ENCODE measurements at places on chromosomes 11 and 22.
A peak's percentile ranks its signal among the peaks of the same experiment; 100 is the strongest.

DNA sequence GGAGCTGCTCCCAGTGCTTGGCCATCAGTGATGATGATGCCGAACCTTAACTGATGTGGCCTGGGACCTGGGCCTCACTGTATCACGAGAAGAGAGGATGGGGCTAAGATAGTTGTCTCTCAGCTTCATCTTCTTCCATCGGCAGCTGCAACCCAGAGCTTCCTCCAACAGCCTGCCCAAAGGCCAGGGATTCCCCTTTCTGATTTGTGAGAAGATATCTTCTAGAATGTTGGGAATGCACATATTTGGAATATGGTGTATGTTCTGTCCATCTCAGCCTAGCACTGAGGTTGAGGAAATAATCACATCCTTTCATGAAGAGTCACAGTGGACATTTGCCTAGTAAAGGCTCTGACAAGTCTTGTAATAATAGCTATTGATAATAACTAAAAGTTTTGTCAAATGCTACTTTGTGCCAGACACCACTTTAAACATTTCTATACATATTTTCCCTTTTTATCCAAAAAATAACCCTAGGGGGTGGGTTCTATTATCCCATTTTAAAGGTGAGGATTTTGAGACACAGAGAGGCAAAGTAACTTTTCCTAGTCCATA is 73.1 kb downstream of the COMMD9 start:
- DNase-seq = no peak

DNA sequence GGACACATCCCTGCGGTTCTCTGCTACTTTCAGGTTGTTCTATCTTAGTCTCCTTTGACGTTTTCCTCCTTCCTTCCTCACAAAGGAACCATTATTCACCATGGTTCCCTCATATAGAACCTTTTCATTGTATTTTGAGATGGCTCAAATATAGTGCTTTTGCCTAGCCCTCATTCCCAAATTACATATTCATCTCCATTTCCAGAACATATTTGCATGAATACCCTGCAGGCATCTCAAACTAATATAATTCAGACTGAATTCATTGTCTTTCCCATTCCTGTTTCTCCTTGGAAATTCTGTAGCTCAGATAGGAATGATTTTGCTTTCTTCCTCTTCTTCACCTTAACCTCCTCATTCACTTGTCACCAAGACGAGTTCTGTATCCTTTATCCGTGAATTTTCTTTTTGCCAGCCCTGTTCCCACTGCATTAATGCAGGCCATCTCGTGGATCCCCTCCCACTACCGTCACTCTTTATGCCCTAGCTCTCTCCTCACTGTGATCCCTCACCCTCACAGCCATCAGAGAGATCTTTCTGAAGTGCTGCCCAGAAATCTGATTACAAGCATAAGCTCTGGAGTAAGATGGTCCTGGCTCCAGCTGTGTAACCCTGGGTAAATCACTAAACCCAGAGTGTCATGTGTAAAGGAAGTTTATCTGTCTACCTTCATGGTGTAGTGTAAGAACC is 23.3 kb downstream of the PIWIL4 start:
- no peak for DNase-seq

GRCh38 chr11:130313383-130314183 is 1.1 kb downstream of the ZBTB44 start:
- peak; percentile 22 for DNase-seq

- no peak for DNase-seq
Observed at GRCh38 chr22:40684728-40685127, 5.4 kb downstream of the MCHR1 start.

DNA sequence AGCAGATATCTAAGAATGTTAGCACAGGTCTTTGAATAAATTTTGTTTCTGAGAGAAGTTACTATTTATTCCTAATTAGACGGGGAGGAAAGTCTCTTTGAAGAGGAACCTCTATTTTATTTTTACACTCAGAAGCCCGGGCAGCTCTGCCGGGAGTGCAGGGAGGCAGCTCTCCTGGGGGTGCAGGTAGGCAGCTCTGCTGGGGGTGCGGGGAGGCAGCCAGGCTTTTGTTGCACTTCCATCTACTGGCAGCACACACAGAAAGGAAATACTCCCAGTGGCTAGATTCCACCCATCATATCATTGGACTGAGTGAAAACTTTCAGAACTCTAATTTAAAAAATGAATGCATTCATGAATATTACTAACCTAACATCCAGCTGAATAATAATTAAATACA is 24.6 kb downstream of the OR10A6 start:
- no peak for DNase-seq

GRCh38 chr11:99814738-99815137 is 794.0 kb downstream of the CNTN5 start:
- DNase-seq = no peak

- DNase-seq = no peak
Observed at GRCh38 chr11:75523811-75524664, 1.7 kb downstream of the GDPD5 start.

GRCh38 chr11:84566671-84567070 is 1060.5 kb downstream of the DLG2 start:
- no peak for DNase-seq

DNA sequence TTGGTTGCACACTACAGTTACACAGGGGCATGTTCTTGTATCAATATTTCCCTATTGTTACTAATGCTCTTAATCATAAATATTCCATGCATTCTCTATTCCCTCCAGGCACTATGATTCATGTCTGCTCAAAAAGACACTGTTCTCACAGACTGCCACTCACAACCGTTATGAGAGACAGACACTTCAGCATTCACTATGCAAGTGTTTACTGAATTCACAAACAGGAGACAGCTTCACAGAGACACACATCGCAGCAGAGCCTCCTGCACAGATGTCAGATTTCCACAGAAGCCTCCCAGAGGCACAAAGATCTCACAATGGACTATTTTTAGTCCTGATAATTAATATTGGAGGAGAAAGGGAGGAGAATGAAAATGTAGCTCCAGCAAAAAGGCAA is 930.4 kb downstream of the OPCML start:
- no peak for DNase-seq

DNA sequence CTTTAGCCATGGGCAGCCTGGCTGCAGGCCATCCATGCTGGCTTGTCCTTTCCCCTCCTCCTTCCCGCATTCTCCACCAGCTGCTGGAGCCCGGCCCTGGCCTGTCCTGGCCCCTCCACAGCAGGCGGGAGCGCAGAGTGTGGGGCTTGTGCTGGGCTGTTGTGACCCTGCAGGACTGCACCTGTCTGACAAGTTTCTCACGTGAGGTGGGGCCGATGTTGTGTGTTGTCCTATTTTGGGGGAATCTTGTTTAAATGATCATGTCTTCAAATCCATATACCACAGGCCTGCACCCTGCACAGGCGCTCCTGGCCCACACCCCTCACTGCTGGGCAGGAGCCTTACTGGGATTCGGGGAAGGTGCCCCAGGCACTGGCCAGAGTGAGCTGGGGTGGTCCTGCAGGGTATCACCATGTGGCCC is 30.4 kb downstream of the TBC1D22A start:
- DNase-seq = no peak

DNA sequence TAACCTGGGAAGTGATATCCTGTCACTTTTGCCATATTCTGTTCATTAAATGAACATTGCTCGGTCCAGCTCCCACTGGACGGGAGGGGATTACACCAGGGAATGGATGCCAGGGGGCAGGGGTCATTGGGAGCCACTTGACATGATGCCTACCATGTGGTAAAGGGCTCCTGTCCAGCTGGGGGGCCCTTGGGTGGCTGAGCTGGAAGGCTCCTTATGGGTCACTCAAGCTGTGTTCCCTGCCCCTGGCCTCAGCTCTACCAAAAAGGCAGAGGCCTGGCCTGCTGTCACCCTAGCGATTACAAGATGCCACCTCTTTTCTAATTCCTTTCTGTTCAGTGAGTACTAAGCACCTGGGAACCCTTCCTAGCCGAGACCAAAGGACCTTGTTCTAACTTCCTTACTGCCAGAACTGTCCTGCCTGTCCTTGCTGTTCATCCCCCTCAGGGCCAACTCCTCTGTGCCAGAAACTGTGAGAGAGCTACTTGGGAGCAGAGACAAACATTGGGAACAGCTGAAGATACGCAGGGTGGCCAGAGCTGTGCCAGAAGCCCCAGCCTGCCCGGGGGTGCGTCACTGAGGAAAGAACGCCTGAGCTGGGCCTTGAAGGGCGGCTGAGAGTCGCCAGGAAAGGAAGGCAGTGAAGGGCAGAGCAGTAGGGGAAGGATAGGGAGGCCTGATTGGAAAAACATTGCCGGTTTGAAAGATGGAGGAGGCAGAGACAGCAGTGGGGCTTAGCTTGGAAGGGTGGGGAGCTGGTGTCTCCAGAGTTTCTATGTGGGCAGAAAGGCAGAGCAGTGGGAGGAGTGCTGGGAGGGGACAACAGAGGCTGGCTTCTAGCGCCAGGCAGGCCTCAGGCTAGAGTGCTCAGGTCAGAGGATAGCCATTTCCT is 12.7 kb upstream of the UVRAG start:
- DNase-seq = no peak

DNA sequence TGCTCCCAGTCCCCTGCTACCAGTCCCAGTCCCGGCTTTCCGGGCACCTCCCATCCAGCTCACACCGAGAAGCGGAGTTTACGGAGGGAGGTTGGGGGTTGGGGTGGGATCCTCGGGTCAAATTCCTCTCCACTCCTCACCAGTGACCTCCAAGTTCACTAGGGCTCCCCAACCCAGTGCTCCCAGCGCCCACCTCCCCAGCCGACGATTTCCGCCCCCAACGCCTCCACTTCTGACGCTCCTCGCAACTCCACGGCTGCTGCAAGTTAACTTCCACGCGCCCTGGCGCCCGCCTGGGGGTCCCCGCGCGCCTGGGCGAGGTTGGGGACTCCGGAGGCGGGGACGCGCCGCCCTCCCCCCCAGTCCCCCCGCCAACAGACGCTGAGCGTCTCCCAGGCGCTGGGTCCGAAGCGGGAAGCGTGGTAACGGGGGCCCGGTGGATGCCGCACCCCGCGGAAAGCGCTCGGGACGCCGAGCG is 526 bp downstream of the TPST2 start:
- peak; percentile 22 for DNase-seq

- DNase-seq = no peak
Observed at GRCh38 chr22:23218867-23219251, 38.5 kb downstream of the BCR start.

DNA sequence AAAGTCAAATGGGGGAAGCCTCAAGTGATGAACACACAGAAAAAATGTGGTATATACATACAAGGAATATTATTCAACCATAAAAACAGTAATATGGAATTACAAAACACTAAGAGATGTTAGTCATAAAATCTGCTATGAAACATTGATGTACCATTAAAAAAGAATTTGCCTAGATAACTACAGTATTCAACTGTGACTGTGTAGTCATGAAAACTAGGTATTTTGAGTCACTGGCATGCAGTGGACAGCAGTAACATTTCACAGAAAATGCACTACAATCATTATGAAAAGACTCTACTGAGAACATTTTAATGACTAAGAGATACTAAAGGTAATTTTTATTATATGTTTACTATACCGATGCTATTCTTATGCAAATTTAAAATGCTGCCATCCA is 11.7 kb downstream of the ZNF195 start:
- no peak for DNase-seq

DNA sequence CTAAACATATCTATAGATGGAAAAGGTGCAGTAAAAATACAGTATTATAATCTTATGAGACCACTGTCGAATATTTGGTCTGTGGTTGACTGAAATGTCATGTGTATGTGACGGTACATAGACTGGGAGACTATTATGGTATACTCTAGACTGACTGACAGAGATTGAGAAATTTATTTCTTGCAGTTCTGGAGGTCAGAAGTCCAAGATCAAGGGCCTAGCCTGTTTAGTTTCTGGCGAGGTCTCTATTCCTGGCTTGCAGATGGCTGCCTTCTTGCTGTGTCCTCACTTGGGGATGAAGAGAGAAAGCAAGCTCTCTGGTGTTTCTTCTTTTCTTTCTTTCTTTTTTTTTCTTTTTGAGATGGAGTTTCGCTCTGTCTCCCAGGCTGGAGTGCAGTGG is 7.3 kb upstream of the OSBP2 start:
- no peak for DNase-seq

GRCh38 chr11:14974515-14975251 is 2.5 kb upstream of the CALCA start:
- DNase-seq = peak; percentile 51

- peak; percentile 21 for DNase-seq
Observed at GRCh38 chr11:61912530-61912898, 4.9 kb downstream of the RAB3IL1 start.

- no peak for DNase-seq
Observed at GRCh38 chr11:28139841-28140415, 31.7 kb downstream of the METTL15 start.

DNA sequence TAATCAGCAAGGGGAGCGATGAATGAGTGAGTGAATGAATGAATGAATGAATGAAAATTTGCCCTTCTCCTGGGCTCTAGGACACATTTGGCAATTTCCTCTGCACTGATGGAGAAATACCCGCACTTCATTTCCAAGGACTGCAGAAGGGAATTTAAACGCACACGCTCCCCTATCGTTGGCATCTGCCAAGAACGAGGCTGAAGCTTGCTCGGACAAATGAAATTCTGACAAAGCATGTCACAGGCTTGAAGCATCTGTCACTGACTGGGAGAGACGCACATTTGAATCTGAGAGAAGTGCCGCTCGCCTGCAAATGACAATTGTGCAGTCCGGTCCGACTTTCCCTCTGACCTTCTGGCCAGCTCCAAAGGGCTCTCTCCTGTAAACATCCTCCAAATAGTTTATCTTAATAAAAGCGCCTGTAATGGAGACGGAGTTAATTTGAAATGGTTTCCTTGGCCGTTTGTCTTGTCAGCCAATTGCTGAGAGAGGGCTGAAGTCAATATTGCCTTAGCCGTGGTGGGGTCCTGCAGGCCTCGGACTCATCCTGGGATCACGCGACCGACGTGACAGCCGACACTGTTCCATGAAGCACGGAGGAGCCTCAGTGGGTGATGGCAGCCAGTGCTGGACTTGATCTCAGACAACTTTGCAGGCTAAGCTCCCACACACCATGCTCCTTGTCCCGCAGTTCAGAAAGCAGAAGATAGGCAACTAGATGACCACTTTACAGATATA is 260.7 kb downstream of the MN1 start:
- DNase-seq = no peak

DNA sequence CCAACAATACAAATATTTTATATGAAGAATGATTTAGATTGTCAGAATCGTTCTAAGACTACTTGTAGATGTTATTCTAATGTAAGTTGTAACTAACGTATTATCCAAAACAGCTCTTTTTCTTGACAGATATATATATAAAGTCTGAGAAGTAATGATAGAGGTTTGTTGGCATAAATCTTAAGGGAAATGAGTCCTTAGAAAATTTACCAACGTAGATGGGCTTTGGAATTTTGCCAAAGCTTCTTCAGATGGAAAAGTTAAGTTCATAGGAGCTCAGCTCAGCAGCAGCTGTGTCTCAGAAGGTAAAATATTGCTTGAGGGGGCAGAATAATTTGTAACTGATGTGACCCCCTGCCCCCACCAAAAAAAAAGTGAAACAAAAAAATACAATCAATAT is 66.7 kb downstream of the BID start:
- DNase-seq = no peak

DNA sequence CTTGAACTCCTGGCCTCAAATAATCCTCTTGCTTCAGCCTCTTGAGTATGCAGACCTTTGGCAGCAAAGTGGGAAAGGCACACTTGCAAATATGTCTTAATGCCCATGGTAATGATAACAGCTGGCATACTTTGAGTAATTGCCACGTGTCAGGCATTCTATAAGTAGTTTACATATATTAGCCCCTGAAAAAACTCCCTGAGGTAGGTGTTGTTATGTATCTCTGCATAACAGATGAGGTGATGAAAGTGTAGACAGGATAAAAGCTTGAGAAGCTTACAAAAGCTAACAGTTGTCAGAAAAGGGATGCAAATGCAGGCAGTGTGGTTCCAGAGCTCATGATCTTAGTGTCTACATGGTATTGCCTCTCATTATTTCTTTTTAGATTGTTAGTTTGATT is 291.1 kb upstream of the C11orf87 start:
- no peak for DNase-seq

GRCh38 chr11:105838668-105839384 is 183.2 kb downstream of the MSANTD4 start:
- DNase-seq = no peak
